Kidney (tissue), 22 donors: ENCODE measurements at places on chromosomes 4 and X. TPM values are rescaled to one million over a fixed set of nuclear protein-coding genes. Genes with fewer than 3 reads are reported as not detected.

- no peak overlapping the region for H3K4me3 ChIP-seq
- H3K4me1 ChIP-seq = peaks cover 2% of the 10 kb centered on the region
- no peak overlapping the region for H3K27ac ChIP-seq
- DNase-seq = no peak
These were observed 46.6 kb downstream of the CCNG2 start for GRCh38 chr4:77203380-77204197.

Gene GPR34
- 2.2 TPM for polyA plus RNA-seq

DNA sequence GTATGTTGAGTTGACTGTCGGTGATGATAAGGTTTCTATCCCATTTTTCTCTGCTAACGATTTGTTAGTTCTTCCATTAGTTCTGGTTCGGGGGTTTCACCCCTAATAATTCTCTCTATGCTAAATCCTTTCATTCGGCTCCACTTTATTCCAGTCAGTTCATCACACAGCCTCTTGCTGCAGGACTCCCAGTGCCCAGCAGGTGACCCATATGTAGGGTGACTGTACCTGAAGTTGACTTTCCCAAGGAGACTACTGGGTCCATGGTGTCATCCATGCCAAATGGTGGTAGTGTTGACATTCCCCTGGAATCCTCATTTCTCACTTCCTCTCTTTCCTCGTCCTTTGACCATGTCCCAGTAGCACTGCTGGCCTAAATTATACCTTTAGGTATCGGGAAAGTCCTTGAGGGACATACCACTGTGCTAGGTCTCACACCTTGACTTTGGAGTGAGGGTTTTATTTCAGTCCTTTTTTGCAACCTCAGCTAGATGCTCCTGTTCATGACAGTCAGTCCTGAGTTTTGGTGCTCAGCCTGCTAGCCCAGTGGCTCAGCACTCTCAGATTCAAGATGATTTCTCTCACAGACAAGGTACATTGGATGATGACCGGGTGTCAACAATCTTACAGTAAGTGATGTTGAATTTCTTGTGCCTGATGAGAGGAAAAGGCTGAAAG, 105.1 kb upstream of the ARHGAP24 start:
- no peaks in the 10 kb centered on the region for H3K36me3 ChIP-seq
- no peak overlapping the region for H3K4me3 ChIP-seq
- DNase-seq = no peak
- H3K27ac ChIP-seq = no peak overlapping the region
- H3K4me1 ChIP-seq = no peaks in the 10 kb centered on the region

- no peak overlapping the region for H3K4me3 ChIP-seq
- DNase-seq = no peak
- no peak overlapping the region for H3K27ac ChIP-seq
- H3K36me3 ChIP-seq = no peaks in the 10 kb centered on the region
These were observed 760.0 kb downstream of the FSTL5 start for GRCh38 chr4:161403781-161404180.

Gene PHEX
- polyA plus RNA-seq = 0.19 TPM

DNA sequence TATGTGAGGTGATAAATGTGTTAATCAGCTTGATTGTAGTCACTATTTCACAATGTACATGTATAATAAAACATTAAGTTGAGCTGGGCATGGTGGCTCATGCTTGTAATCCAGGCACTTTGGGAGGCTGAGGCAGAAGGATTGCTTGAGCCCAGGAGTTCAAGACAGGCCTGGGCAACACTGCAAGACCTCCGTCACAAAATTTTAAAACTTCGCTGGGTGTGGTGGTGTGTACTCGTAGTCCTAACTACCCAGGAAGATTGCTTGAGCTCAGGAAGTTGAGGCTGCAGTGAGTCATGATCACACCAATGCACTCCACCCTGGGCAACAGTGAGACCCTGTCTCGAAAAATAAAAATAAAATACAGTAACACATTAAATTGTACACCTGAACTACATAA, 20.1 kb downstream of the LYAR start:
- no peaks in the 10 kb centered on the region for H3K27me3 ChIP-seq
- H3K36me3 ChIP-seq = peaks cover 4% of the 10 kb centered on the region
- no peak overlapping the region for H3K4me3 ChIP-seq
- H3K27ac ChIP-seq = no peak overlapping the region

GRCh38 chrX:72131317-72132294, at the start of gene RTL5:
Gene RTL5 (minus strand): TSS chrX:72131915.
- peak within 1 kb of the TSS; percentile 65 for H3K27ac ChIP-seq
- peak within 1 kb of the TSS; percentile 38 for H3K4me3 ChIP-seq

DNA sequence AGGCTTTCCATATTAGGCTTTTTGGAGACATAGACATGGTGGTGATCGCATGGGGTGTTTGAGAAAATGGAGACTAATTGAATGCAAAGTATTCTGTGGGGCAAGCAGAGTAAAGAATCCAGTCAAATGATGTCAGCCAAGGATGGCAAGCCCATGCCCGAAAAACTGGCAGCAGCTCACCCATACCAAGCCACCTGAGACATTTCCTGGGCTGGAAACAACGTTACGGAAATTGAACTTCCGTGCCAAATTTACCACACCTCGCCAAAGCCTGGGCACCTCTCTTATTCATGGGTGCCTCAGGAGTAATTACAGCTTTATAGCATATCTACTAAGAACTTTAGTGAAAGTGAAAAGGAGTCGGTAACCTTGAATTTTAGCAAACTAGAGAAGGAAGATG, 166.4 kb downstream of the CBR4 start:
- H3K4me1 ChIP-seq = peaks cover 4% of the 10 kb centered on the region
- no peak for DNase-seq
- H3K4me3 ChIP-seq = no peak overlapping the region
- no peak overlapping the region for H3K27ac ChIP-seq
- H3K36me3 ChIP-seq = no peaks in the 10 kb centered on the region

Gene TMEM255A
- 2.8 TPM for polyA plus RNA-seq

GRCh38 chr4:180372691-180373090, 1870.5 kb upstream of the TENM3 start:
- no peaks in the 10 kb centered on the region for H3K27me3 ChIP-seq
- H3K4me1 ChIP-seq = no peaks in the 10 kb centered on the region
- no peak for DNase-seq

GRCh38 chr4:76943790-76944189, 5.8 kb upstream of the SEPTIN11 start:
- H3K27me3 ChIP-seq = no peaks in the 10 kb centered on the region
- no peaks in the 10 kb centered on the region for H3K4me1 ChIP-seq
- H3K27ac ChIP-seq = no peak overlapping the region
- no peaks in the 10 kb centered on the region for H3K36me3 ChIP-seq
- no peak overlapping the region for H3K4me3 ChIP-seq

Gene RADX
- 3.2 TPM for polyA plus RNA-seq

DNA sequence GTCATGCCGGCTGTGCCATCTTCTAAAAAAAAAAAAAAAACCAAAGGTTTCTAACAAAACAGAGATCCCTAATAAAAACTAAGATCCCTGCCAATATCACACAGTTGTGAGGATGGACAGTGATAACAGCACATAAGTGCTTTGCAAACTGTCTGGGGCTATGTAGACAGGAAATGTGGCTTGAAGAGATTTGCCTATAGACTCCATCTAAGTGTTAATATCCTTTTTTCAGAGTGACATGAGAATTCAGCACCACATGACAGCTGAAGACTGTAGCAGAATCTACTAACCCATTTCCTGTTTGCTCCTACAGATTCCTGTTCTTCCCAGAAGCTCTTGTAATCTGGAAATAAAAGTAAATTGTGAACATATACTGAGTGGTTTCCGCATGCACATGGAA, 215.4 kb downstream of the KDR start:
- no peak for DNase-seq
- H3K4me1 ChIP-seq = no peaks in the 10 kb centered on the region
- no peak overlapping the region for H3K27ac ChIP-seq

- no peak overlapping the region for H3K27ac ChIP-seq
- DNase-seq = no peak
- no peaks in the 10 kb centered on the region for H3K4me1 ChIP-seq
- no peaks in the 10 kb centered on the region for H3K27me3 ChIP-seq
- H3K36me3 ChIP-seq = peaks cover 2% of the 10 kb centered on the region
These were observed 10.5 kb downstream of the SLIT2 start for GRCh38 chr4:20262221-20262620.

DNA sequence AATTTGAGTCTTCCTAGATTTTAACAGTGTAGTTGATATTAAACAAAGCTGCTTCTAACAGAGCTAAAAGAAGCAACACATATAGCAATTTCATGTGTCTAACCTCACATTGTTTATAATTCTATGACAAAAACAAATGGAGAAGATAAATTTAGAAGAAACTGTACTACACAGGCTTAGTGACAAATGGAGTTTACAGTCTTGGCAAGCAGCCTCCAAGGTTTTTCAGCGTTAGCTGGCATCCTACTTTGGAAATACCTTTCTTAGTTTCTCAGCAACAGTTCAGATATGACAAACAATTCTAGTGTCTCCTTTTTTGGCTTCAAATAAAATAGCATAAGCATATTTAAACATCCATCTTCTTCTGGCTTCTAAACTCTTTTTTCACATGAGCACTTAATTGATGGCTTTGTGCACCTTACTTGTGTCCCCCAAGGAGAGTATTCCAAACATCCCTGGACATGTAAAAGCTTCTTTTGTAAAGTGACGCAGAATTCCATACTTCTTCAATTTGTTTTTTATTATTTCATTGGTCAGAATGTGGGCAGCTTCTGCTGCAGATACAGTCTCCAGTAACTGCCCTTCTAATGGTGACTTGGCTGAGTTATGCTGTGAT, 249.8 kb downstream of the ANTXR2 start:
- H3K27me3 ChIP-seq = no peaks in the 10 kb centered on the region
- H3K27ac ChIP-seq = no peak overlapping the region
- no peaks in the 10 kb centered on the region for H3K36me3 ChIP-seq
- no peak for DNase-seq
- no peaks in the 10 kb centered on the region for H3K4me1 ChIP-seq

DNA sequence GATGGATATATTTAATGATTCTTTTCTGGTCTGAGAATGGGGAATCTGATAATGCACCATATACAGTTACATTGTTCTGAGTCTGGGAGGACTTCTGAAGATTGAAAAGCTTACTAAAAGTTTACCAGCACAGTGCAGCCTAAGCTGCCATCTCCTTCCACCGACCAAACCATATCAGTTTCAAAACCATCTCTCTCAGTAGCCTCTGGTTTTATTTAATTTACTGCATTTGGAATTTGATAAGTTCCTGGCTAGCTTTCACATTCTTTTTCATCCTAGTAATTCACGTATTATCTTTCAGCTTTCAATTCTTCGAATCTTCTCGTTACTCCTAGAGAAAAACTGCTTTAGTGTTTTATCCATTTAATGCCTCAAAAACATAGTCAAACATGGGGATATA, 181.4 kb upstream of the HCCS start:
- H3K4me3 ChIP-seq = no peak overlapping the region
- H3K36me3 ChIP-seq = no peaks in the 10 kb centered on the region
- no peak overlapping the region for H3K27ac ChIP-seq
- no peak for DNase-seq
- H3K27me3 ChIP-seq = no peaks in the 10 kb centered on the region
- H3K4me1 ChIP-seq = no peaks in the 10 kb centered on the region

Gene HERC5
- polyA plus RNA-seq = 4.7 TPM

GRCh38 chr4:166987026-166987425, 247.3 kb downstream of the SPOCK3 start:
- H3K4me3 ChIP-seq = no peak overlapping the region
- H3K36me3 ChIP-seq = no peaks in the 10 kb centered on the region

Gene TRIM75
- polyA plus RNA-seq = not detected

- H3K27ac ChIP-seq = no peak overlapping the region
- H3K4me1 ChIP-seq = no peaks in the 10 kb centered on the region
- DNase-seq = no peak
- H3K27me3 ChIP-seq = no peaks in the 10 kb centered on the region
- no peaks in the 10 kb centered on the region for H3K36me3 ChIP-seq
These were observed 148.1 kb downstream of the PCDH7 start for GRCh38 chr4:30868111-30868895.

Gene ITGB1BP2
- 1.8 TPM for polyA plus RNA-seq

Gene CCDC160
- 7.0 TPM for polyA plus RNA-seq

Gene LAS1L
- polyA plus RNA-seq = 25.4 TPM

DNA sequence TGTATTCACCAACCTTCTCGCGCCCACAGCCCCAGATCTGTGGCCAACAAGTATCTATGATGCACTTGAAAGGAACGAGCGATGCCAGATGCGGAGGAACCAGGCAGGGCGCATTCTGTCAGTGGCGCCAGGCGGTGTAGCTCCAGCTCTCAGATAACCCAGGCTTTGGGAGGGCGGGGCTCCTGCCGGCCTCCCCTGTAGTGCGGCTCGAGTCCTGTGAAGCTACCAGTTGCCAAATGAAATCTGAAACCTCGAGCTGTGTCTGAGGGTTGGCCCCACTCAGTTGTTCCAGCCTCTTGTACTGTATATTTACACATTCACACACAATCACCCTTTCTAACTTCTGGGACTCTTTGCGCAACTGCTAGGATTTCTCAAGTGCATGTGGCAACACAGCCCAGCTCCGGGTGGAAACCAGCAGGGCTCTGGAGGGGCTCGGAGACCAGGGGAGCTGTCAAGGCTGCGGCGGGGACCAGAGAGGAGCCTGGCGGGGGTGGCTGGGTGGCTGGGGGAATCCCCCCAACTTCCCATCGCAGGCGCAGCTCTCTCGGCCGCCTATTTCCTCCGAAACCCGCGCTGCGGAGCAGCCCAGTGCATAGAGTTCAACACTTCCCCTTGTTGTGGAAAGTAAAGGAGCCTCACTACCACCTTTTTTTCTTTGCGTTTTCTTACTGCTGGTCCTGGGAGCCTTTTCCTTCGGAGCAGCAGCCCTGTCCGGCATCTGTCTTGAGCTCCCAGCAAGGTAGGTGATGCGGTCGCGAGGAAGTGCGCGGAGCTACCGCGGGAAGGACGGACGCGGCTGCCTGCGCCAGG, at the start of gene ARHGAP24:
TSS of gene ARHGAP24 (plus strand) at position 333 of the 813 bp plus-strand sequence.
- DNase-seq = peak; percentile 93
- H3K36me3 ChIP-seq = no peaks in the 10 kb centered on the region
- peak within 1 kb of the TSS; percentile 60 for H3K4me3 ChIP-seq
- no peaks in the 10 kb centered on the region for H3K27me3 ChIP-seq

DNA sequence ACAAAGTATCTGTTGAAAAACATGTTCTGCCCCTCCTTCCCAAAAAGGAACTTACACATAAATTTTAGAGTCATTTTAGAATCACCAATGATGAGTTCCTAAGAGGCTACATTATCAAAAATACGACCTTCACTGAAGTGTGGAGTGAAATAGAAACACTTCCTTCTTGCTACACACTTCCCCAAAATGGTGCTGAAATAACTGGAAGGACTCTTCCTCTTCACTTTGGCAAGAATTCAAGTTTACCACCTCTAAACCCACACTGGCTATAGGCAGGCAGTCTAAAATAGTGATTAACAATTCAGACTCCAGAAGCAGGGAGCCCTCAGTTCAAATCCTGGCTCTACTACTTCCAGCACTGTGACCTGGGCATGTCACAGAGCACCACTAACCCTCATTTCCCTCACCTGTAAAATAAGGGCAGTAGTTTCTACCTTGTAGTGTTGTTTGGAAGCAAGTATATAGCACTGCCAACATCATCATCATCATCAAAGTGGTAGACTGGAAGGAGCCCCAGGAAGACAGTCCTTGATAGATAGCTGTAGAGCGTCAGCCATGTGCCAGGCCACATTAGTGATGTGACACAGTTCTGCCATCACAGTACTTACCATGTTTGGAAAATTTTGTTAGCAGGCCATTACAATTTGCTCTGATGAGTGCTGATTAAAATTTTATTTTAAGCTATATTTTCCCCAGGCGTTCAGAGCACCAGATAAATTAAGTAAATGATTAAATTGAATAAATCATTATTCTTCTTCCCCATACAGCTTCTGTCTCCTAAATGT, 103.3 kb downstream of the PARM1 start:
- no peak overlapping the region for H3K4me3 ChIP-seq
- H3K4me1 ChIP-seq = no peaks in the 10 kb centered on the region
- no peaks in the 10 kb centered on the region for H3K36me3 ChIP-seq
- H3K27me3 ChIP-seq = no peaks in the 10 kb centered on the region

GRCh38 chrX:68598841-68599240, 48.6 kb upstream of the STARD8 start:
- H3K27me3 ChIP-seq = no peaks in the 10 kb centered on the region
- H3K4me1 ChIP-seq = no peaks in the 10 kb centered on the region
- H3K4me3 ChIP-seq = no peak overlapping the region
- no peaks in the 10 kb centered on the region for H3K36me3 ChIP-seq
- H3K27ac ChIP-seq = no peak overlapping the region

Gene BANK1
- polyA plus RNA-seq = 1.8 TPM
